ENCODE measurements at places on chromosomes 7 and 10. TPM values are rescaled to one million over a fixed set of nuclear protein-coding genes. Genes with fewer than 3 reads are reported as not detected.
A peak's percentile ranks its signal among the peaks of the same experiment; 100 is the strongest.

DNA sequence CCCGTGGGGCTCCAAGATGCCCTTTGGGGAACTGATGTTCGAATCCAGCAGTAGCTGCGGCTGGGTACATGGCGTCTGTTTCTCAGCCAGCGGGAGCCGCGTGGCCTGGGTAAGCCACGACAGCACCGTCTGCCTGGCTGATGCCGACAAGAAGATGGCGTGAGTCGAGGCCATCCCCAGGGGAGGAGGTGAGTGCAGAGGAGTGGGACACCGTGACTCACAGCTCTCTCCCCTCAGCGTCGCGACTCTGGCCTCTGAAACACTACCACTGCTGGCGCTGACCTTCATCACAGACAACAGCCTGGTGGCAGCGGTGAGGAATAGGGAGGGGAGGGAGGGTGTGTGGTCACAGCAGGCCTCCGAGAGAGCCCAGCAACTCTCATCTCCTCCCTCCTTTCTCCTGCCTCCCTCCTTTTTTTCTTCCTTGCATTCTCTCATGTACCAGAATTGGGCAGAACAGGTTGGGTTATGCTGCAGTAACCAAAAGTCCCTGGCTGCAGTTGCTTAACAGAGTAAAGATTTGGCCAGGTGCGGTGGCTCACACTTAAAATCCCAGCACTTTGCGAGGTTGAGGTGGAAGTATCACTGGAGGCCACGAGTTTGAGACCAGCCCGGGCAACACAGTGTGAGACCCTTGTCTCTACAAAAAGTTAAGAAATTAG is 16.5 kb downstream of the ARPC1B start:
- no peak overlapping the region for H3K27ac ChIP-seq
- no peak for DNase-seq
- no peaks in the 10 kb centered on the region for H3K27me3 ChIP-seq
- peaks cover 48% of the 10 kb centered on the region for H3K36me3 ChIP-seq

DNA sequence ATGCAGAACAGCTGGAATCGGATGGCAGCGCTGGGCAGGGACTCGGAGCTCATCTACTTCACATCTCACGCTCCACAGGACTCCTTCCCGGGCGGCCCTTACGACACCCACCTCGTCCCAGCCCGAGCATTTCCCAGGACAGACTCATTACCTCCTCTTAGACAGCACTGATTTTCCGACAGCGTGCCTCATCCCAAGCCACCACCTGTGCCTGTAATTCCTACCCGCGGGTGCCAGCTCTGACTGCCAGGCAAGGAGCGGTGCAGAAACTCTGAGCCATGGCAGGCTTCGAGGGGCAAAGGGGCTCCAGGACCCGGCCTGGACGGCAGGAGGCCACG is 25.6 kb downstream of the GPER1 start:
- no peaks in the 10 kb centered on the region for H3K27me3 ChIP-seq
- H3K36me3 ChIP-seq = no peaks in the 10 kb centered on the region
- no peak for DNase-seq
- no peak overlapping the region for H3K4me3 ChIP-seq
- H3K4me1 ChIP-seq = no peaks in the 10 kb centered on the region

DNA sequence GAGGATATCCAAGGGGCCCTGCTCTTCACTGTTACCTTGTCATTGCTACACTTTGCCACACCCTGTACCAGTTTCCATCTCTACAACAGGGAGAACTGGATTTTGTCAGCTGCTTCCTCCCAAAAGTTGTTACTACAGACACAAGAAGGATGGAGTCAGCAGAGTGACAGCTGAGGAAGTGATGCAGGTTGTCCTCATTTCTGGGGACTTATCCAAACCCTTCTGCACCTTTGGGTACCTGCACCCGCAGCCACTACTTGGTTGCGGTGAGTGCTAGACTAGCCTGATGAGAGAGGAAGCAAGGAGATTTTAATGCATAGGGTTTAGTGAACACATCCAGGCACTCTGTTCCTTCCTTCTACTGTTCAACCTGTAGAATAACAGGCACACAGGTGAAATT is 281.0 kb downstream of the RPS24 start:
- DNase-seq = no peak
- no peak overlapping the region for H3K4me3 ChIP-seq
- peaks cover 4% of the 10 kb centered on the region for H3K4me1 ChIP-seq
- H3K36me3 ChIP-seq = no peaks in the 10 kb centered on the region
- no peaks in the 10 kb centered on the region for H3K27me3 ChIP-seq

- H3K4me1 ChIP-seq = peaks cover 2% of the 10 kb centered on the region
- H3K4me3 ChIP-seq = no peak overlapping the region
- peaks cover 3% of the 10 kb centered on the region for H3K27me3 ChIP-seq
- no peaks in the 10 kb centered on the region for H3K36me3 ChIP-seq
- peak; percentile 82 for DNase-seq
Measured at GRCh38 chr10:14653271-14654161, 121.2 kb downstream of the FAM107B start.

DNA sequence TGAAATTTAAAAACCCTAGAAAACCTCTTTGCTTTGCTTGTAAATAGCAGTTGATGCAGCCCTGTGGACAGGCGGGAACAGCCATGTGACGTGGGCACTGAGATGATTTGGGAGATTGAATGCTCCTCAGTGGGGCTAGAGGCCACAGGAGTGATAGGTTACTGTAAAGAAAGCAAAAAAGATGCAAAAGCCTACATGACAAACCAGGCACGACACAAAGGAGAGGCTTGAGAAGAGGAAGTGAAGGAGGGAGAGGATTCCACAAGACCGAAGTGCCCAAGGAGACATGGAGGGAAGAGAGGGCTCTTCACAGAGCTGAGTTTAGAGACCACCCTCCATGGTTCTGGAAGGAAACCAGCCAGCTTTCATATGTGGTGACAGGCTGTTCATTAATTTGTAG is 25.7 kb downstream of the IKZF1 start:
- no peak overlapping the region for H3K27ac ChIP-seq
- no peaks in the 10 kb centered on the region for H3K27me3 ChIP-seq
- no peak for DNase-seq
- H3K4me1 ChIP-seq = no peaks in the 10 kb centered on the region
- no peaks in the 10 kb centered on the region for H3K36me3 ChIP-seq

GRCh38 chr7:158026636-158027265 is 560.9 kb downstream of the PTPRN2 start:
- no peak overlapping the region for H3K4me3 ChIP-seq
- no peak for DNase-seq
- no peaks in the 10 kb centered on the region for H3K36me3 ChIP-seq
- H3K4me1 ChIP-seq = no peaks in the 10 kb centered on the region
- H3K27me3 ChIP-seq = no peaks in the 10 kb centered on the region
- H3K27ac ChIP-seq = no peak overlapping the region

DNA sequence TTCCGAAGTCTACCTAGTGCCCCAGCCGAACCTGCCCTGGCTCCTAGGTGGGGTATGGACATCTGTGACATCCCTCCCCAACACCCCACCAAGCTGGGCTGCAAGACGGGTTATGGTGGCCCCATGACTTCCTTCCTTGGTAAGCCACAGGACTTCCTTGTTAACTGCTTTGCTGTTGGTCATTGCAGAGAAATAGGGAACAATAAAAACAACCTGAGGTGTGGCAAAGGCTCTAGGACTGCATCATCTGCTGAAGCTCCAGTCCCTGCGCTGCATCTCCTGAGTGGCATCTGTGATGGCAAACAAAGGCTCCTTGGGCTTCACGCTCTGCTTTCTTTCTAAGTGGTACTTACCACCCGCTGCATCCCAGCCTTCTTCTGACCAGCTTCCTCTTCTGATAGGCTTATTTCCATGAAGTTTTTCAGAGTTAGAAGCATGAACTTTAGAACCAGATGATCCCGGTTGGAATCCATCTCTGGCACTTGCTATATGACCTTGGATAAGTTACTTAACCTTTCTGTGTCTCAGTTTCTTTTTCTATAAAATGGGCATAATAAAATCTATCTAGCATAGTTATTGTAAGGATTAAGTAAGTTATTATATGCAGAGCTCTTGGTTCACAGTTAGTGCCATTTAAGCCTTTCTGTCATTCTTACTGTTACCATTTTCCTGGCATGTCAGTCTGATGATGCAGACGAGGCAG is 216.8 kb downstream of the RPS24 start:
- H3K36me3 ChIP-seq = no peaks in the 10 kb centered on the region
- no peak overlapping the region for H3K27ac ChIP-seq
- H3K4me1 ChIP-seq = peaks cover 20% of the 10 kb centered on the region
- no peak for DNase-seq
- no peak overlapping the region for H3K4me3 ChIP-seq
- no peaks in the 10 kb centered on the region for H3K27me3 ChIP-seq

GRCh38 chr7:119572132-119572531 is 700.8 kb upstream of the KCND2 start:
- H3K4me1 ChIP-seq = no peaks in the 10 kb centered on the region
- no peaks in the 10 kb centered on the region for H3K27me3 ChIP-seq
- H3K4me3 ChIP-seq = no peak overlapping the region

DNA sequence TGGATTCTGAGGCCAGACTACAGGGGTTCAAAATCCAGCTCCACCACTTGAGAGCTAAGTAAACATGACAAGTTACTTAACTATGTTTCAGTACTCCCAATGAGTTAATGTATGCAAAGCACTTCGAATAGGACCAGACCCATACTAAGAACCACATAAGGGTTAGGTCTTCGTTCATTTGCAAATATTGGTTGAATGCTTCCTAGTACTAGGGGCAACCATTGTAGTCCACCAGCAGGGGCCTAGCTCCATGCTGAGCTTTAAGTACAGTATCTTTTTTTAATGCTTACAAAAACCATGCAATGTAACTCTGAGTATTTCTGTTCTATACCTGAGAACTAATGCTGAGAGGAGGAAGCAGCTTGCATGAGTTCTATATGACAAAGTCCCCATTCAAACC is 80.4 kb upstream of the PDE1C start:
- DNase-seq = no peak
- no peaks in the 10 kb centered on the region for H3K4me1 ChIP-seq
- H3K4me3 ChIP-seq = no peak overlapping the region
- H3K27ac ChIP-seq = no peak overlapping the region
- no peaks in the 10 kb centered on the region for H3K27me3 ChIP-seq

DNA sequence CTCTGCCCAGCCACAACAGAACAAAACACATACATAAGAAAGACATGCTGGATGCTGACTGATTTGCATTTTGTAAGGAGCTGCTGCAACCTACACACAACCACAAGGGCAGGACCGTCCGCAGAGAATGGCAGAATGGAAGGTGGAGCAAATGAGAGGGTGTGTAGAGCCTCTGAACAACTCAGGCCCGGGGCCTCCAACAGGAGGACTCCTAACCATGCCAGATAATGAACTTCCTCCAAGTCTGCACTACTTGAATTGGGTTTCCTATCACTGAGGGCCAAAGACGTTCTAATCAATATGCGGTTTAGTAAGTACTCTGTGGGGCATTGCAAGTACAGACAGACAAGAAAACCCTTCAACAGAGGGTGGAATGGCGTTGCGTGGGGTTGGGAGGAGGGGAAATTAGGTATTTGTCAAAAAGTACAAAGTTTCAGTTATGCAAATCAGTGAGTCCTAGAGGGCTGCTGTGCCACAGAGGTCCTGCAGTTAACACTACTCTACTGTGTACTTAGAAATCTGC is 14.6 kb downstream of the VOPP1 start:
- no peak overlapping the region for H3K4me3 ChIP-seq
- H3K27me3 ChIP-seq = no peaks in the 10 kb centered on the region
- DNase-seq = no peak
- H3K36me3 ChIP-seq = no peaks in the 10 kb centered on the region

DNA sequence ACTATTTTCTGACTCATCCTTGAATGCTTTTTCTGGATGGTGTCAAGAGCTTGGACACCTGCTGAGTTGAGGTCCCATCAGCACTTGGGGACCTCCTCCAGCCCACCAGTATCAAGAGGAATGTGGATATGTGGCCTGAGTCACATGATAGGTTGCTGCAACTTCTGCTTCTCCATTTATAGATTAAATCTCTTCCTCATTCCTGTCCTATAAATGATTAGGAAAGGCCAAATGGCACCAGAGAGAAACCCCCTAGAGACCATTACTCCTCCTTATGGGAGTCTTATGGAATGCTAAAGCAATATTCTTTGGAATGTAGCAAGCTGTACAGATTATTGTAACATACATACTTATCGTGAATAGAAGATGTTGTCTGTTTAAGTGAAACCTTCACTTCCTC is 85.6 kb downstream of the NEUROD6 start:
- H3K27ac ChIP-seq = no peak overlapping the region
- no peaks in the 10 kb centered on the region for H3K27me3 ChIP-seq
- H3K4me1 ChIP-seq = no peaks in the 10 kb centered on the region
- DNase-seq = no peak
- no peaks in the 10 kb centered on the region for H3K36me3 ChIP-seq
- no peak overlapping the region for H3K4me3 ChIP-seq

GRCh38 chr7:105830405-105831301 is 45.7 kb downstream of the ATXN7L1 start:
- DNase-seq = peak; percentile 98
- H3K36me3 ChIP-seq = no peaks in the 10 kb centered on the region
- peak overlapping the region; percentile 90 for H3K27ac ChIP-seq

DNA sequence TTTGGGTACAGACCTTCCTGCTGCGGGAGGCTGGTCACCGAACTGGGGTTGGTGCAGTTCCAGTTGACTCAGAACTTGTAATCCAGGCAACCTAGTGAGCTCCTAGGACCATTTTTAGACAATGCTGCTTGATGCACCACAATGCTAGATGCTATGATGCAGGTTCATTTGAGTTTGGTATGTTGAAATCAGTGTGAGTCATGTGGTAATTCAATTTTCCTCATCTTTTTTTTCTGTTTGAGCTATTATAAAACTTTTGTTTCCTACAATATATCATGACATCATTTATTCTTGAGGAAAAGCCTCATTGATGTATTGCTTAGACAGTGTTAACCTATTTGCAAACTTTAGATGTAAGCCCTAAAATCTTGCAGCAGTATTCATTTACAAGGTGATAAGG is 40.9 kb upstream of the MTPN start:
- no peaks in the 10 kb centered on the region for H3K27me3 ChIP-seq
- DNase-seq = peak; percentile 35
- no peak overlapping the region for H3K4me3 ChIP-seq
- no peaks in the 10 kb centered on the region for H3K4me1 ChIP-seq

DNA sequence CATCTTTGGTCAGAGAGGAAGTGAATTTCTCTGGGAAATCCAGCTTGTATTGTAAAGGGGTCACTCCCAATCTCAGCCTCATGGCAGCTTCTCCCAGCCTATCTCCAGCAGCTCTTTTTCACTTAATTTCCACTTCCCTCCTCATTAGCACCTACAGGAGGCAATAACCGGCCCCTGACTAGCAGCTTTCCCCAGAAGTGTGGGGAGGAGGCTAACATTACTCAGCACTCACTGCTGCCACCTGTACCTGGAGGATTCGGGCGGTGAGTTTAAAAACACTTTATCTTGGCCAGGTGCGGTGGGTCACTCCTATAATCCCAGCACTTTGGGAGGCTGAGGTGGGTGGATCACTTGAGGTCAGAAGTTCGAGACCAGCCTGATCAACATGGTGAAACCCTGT is 3.8 kb downstream of the NODAL start:
- no peaks in the 10 kb centered on the region for H3K36me3 ChIP-seq
- no peak for DNase-seq
- peaks cover 5% of the 10 kb centered on the region for H3K4me1 ChIP-seq
- H3K4me3 ChIP-seq = no peak overlapping the region

GRCh38 chr10:114173603-114173920 is 441 bp downstream of the CCDC186 start:
- H3K27me3 ChIP-seq = no peaks in the 10 kb centered on the region
- no peaks in the 10 kb centered on the region for H3K36me3 ChIP-seq
- DNase-seq = no peak
- peak overlapping the region; percentile 93 for H3K4me3 ChIP-seq

The KEL gene
- not detected for total RNA-seq

The TLX1 gene
- not detected for total RNA-seq

The CRHR2 gene
- not detected for total RNA-seq

The BTBD16 gene
- not detected for total RNA-seq

The CAMK1D gene
- 1.5 TPM for total RNA-seq

The MRLN gene
- not detected for total RNA-seq

The C10orf62 gene
- not detected for total RNA-seq

The CTTNBP2 gene
- total RNA-seq = 4.4 TPM

The SEPTIN14 gene
- total RNA-seq = not detected

The EFCAB10 gene
- not detected for total RNA-seq

The CDCA7L gene
- total RNA-seq = 27.5 TPM
